ENCODE measurements at places on chromosomes 2 and 18.
A peak's percentile ranks its signal among the peaks of the same experiment; 100 is the strongest.

- DNase-seq: no peak
These were observed 72.1 kb downstream of the UBE2E3 start for GRCh38 chr2:181052523-181052891.

- peak; percentile 34 for DNase-seq
These were observed 7.4 kb upstream of the GPR17 start for GRCh38 chr2:127638361-127639110.

- peak; percentile 11 for DNase-seq
These were observed 74.3 kb upstream of the SLC1A4 start for GRCh38 chr2:64914735-64915509.

GRCh38 chr18:51639541-51639940 lies 442.1 kb upstream of the MEX3C start:
- no peak for DNase-seq

GRCh38 chr2:213281156-213281555 lies 3.1 kb upstream of the SPAG16 start:
- peak; percentile 57 for DNase-seq

- DNase-seq: peak; percentile 37
These were observed 67.3 kb downstream of the GORASP2 start for GRCh38 chr2:170996316-170996715.

DNA sequence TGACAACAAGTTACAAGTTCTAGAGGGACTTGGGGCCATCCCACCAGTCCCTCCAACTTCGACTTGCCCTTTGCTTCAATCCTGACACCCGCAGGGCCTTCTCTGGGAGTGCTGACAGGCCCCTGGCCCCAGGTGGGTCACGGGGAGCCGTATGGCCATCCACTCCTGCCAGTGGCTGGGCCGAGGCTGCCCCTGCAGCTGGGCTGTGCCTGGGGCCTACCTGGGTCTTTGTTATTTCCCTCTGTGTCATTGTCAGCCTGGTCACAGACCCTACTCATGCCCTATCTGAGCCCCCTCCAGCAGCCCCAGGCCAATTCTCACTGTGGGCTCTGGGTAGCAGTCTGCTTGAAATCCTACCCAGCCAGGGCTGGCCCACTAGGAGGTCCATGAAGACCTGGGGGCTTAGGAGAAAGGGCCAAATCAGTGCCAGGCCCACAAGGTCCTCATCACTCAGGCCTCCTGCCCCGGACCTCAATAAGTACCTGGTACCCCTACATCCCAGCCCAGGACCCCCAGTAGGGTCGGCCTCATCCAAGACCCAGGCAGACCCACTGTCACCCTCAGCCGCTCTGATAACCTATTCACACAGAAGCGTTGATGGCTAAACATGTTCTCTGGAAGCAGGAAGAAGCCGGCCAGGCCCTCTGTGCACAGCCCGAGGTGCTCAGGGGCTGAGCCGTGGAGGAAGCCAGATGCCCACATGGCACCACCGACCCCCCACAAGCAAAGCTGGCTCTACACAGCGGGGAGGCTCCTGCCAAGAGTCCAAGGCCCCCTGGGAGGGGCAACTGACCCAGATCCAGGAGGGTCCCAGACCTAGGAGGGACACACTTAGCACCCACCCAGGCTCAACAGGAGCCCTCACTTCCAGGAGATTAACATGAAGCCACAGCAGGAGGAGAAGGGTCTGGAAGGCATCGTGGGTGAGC lies 57.7 kb downstream of the BIN1 start:
- no peak for DNase-seq

DNA sequence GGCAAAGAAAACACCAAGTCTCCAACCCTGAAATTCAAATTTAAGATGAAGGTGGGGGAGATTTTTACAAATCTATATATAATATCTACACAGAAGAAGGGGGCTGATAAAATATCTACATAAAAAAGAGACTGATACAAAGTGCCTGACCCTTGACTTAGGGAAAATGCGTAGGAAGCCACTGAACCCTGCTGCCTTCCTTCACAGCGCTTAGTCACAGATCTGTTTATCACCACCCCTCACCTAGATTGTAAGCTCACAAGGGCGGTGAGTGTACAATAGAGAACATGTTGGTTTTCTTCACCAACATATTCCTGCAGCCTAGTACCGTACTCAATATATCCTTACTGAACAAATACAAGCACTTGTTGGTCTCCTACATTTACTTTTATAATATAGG lies 54.3 kb downstream of the NOL10 start:
- DNase-seq: peak; percentile 41

- no peak for DNase-seq
These were observed 670 bp downstream of the KCNIP3 start for GRCh38 chr2:95297639-95298395.

- DNase-seq: peak; percentile 61
These were observed 2.9 kb downstream of the LRATD1 start for GRCh38 chr2:14635391-14635871.

DNA sequence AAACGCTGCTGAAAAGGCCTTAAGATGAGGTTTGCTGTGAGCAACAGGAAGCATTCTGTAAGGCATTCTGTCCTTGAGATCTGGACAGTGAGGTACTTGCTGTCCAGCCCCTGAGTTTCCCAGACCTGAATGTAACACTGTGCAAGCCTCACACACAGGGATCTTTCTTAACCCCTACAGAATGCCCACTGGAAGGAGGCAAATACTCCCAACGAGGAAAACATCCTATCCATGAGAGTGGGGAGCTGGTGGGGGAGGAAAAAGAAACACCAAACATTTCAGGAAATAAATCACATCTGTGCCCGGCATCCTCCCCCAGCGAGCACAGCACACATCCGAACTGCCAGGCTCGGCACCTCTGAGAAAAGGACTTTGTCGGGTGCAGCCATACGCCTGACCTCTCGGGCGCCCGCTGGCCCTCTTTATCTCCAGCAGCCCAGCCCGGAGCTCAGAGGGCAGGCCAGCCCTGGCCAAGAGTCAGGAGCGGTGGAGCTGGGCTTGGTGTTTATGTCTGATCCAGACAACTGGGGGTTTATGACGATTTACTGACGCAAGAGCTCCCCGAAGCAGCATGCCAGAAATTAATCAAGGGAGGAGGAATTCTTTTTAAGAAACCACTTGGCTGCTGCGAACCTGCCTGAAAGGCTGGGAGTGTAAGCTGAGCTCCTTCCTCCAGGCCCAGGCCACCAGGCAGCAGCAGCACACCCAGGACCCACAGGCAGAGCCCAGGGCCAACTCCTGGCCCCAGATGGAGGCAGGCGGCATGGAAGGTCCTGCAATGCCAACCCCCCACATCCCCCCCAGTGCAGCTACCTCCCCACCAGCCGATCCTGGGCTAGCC lies 72.2 kb downstream of the HDAC4 start:
- DNase-seq: peak; percentile 98
